ENCODE measurements at places on chromosomes 2 and 18.
A peak's percentile ranks its signal among the peaks of the same experiment; 100 is the strongest.

DNA sequence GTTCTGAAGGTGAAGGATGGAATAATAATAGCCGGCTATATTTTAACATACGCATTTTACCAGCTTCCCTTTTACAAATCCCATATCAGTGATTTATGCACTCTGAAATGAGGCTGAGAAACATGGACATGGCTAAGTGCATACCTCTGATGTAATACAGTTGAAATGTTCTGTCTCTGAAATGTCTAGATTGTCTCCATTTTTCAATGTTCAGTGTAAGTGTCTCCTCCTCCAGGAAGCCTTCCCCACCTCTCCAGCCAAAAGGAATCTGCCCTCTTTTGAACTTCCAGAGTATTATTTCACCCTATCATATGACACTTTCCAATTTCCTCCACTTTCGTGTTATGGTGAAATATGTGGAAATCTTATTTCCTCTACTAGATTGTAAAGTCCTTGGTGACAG lies 29.5 kb upstream of the ME2 start:
- no peak for DNase-seq

DNA sequence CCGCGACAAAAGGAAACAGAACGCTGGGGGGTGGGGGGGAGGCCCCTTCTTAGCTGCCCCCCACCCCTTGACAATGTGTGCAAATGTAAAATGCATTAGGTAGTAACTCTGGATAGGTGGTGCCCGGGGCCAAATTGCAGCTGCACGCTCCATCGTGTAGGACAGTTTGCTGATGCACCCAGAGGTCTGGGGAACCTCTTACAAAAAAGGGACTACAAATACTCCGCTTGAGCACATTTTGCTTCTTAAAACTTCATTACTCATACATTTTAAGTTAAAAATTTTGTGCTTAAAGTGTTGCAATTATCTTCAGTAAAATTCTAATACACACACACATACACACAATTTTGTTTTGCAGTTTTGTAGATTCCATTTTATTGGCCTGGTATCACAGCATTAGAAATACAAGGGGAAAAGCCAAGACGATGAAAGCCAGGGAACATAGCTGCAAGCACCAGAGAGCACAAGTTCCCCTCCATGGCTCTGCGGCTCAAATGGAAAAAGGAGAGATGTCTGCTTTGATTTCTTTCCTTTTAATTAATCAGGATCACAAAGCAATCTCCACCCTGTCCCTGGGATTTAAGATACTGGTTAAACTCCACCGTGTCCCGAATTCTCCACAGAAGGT lies 582.1 kb downstream of the ZEB2 start:
- DNase-seq = no peak

GRCh38 chr18:57035590-57035989 lies 111.3 kb upstream of the BOD1L2 start:
- no peak for DNase-seq

GRCh38 chr18:37160038-37160820 lies 331.3 kb downstream of the KIAA1328 start:
- no peak for DNase-seq

DNA sequence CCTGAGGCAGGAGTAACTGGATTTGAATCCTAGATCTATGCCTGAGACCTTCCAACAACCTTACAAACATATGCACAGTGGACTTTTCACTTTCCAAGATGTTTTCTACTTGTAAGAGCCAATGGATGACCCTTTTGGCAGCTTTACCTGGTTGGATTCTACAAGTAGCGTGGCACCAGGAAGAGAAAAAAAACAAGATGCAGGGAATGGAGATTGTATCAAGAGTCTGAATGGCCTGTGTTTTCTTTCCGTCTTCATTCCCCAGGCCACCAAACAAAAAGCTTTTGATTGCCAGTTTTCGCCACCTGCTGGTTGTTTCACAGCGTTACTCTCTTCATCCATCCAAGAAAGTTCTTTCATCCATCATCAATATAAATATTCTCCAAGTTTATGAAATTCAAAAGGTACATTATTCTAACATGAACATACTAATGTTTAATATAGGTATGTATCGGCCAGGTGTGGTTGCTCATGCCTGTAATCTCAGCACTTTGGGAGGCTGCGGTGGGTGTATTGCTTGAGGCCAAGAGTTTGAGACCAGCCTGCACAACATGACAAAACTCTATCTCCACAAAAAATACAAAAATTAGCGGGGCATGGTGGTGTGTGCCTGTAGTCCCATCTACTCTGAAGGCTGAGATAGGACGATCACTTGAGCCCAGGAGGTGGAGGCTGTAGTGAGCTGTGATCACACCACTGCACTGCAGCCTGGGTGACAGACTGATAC lies 3.5 kb upstream of the BCL2 start:
- DNase-seq = peak; percentile 61

DNA sequence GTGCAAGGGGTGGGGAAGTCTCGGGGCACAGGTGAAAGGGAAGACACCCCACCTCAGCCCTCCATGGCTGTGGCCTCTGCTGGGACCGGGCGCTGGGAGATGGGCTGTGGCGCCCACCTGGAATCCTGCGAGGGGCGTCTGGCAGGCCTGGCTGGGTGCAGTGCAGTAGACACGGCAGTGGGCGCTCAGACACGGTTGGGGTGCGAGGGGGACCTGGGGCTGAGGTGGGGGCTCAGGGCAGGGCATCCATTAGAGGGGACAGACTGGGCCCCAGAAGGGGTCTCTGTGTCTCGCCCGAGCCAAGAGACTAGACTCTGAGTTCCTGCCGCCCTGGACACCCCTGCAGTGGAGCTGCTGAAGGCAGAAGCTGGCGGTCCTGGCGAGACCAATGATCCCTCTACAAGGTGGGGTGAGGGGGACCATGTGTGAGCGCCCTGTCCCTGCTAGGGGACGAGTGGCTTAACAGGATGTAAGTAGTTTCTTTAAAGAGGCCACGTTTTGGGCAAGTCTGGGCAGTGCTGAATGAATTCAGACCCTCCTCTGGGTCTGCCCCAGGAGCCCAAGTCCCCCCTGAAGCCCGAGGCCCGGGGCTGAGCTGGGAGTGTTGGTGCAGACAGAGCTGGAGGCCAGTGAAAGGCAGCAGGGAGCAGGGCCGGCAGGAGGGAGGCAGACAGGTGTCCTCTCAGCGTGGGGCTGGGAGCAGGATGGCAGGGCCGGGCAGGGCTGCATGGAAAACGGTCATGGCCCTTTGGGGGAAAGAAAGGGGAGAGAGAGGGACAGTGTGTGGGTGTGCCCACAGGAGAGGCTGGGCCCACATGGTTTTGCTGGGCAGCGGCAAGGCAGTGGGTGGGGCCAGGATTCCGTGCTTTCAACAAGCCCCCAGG lies 57.2 kb downstream of the HS6ST1 start:
- peak; percentile 42 for DNase-seq

DNA sequence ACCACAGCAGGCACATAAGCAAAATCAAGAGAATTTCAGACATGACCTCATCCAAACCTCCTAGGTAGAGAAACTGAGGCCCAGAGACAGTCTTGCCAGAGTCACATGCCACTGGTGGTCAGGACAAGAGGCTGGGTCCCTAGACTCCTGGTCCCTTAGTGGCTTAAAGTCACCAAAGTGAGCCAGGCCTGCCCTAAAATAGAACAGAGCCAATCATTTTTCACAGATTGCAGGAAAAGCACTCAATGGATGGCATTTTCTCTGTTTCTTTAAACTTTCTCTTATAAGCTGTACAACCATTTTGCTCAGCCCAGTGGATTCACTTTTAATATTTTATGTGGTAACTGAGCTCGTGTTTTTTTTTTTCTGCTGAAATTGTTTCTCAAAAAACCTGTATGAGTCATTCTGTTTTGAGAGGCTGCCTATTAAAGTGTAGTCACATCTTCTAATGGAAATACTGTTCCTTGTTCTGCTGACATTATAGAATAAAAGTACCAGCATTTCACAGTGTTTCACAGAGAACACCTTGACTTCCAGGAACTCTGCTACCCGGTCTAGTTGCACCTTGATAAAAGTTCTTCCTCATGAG lies 29.6 kb downstream of the STEAP3 start:
- DNase-seq = no peak

DNA sequence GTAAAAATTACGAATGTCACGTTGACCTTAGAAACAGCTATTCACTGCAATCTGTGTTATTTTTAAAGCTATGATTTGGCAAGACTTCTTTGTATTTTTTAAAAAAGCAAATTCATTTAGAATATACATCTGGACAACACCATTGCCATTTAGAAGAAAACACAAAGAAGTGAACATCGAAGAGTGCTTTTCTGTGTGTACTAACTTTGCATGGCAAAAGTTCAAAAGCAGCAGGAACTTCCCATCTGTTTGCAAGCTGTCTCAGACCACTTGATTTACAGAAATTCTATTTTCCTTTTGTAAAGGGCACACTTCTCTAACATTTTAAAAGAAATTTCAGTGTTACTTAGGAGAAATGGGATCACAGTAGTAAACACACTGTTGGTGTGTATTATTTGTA lies 145.9 kb downstream of the CALCRL start:
- DNase-seq = no peak

- DNase-seq = no peak
These were observed 42.1 kb upstream of the TMEM131 start for GRCh38 chr2:98037666-98038336.

GRCh38 chr2:112048887-112049286 lies 6.2 kb upstream of the TMEM87B start:
- DNase-seq = no peak

- no peak for DNase-seq
These were observed 9.4 kb downstream of the KIF1A start for GRCh38 chr2:240810621-240811020.

GRCh38 chr2:119455066-119455718 lies 23.5 kb downstream of the TMEM37 start:
- no peak for DNase-seq

GRCh38 chr18:13456736-13457271 lies 238.2 kb downstream of the LDLRAD4 start:
- no peak for DNase-seq

GRCh38 chr2:158228943-158229508 lies 127.3 kb downstream of the UPP2 start:
- no peak for DNase-seq

DNA sequence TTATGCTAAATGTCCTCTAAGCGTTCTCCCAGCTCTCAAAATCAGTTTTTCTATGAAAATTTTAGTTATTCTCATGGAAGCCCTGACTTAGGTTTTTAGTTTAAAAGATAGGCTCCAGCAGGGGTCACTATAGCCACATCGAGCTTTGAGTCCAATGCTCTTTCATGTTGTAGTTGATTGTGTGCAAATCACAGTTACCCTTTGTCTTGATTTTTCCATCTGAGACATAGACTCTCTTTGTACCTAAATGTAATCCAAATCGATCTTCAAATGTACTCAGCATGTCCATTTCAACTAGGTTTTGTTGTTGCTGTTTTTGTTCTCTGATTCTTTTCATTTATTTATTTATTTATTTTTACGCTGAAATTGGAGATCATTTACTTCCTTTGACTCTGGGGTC lies 26.4 kb upstream of the MSTN start:
- peak; percentile 50 for DNase-seq

DNA sequence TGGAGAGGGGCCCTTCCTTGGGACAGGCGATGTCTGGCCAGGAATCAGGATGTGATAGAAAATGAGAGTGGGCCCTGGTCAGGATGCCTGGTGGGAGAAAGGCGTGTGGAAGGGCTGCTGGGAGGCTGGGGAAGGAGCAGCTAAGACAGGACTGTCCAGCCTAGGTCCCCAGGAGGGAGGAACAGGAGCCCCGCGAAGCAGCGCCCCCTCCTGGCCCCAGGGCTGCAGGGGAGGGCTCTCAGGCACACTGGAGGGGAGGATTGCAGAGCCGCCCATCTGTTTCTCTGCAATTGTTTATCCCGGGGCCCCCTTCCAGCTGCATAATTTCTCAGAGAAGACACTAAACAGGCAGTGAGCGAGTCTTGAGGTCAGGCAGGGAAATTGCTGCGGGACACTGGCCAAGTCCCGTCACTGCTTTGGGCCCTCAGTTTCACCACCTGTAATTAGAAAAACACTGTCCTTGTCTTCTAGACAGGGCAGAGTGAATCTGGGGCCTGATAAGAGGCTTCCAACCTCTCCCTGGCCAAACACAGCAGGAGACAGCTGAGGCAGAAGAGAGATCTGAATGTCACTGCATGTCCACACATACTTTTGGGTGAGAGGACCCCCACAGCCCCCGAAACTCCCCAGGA lies 3.9 kb upstream of the NPPC start:
- peak; percentile 74 for DNase-seq

DNA sequence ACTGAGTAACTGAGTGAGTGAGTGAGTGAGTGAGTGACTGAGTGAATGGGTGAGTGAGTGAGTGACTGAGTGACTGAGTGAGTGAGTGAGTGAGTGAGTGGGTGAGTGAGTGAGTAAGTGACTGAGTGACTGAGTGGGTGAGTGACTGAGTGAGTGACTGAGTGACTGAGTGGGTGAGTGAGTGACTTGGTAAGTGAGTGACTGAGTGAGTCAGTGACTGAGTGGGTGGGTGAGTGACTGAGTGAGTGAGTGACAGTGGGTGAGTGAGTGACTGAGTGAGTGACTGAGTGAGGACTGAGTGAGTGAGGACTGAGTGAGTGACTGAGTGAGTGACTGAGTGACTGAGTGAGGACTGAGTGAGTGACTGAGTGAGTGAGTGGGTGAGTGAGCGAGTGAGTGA lies 13.9 kb downstream of the MAL start:
- no peak for DNase-seq

DNA sequence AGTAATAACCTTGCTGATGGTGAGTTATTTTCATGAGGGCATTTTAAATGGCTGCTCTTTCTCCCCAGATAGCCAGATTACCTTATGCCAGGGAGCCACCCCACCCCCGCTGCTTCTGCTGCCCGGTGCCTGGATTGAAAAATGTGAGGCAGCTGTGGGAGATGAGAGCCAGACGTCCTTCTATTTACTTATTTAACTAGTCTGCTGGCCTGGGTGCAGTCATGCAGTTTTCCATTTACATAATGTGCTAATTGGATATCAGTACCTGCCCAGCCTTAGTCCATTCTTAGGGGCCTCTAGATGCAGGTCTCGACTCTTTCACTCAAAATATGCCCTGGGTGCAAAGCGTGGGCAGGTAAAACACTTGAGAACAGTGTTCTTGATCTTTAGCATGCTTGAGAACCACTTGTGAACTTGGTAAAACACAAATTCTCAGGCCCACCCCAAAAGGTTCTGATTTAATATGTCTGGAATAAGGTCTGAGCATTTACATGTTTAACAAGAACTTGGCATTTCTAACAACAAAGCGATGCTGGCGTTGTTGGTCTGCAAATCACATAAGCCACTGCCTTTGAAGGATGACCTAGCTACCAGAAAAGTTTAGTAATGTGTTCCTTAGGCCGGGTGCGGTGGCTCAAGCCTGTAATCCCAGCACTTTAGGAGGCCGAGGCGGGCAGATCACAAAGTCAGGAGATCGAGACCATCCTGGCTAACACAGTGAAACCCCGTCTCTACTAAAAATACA lies 154.3 kb downstream of the NRP2 start:
- no peak for DNase-seq

Data from WERI-Rb-1 (cell line).